Activated CD4-positive, alpha-beta T cell treated with anti-CD3 and anti-CD28 coated beads for 48 hours (primary cell): ENCODE measurements at places on chromosomes 4 and X.

GRCh38 chrX:134745636-134746409 is 87.6 kb upstream of the PLAC1 start:
- DNase-seq = no peak

DNA sequence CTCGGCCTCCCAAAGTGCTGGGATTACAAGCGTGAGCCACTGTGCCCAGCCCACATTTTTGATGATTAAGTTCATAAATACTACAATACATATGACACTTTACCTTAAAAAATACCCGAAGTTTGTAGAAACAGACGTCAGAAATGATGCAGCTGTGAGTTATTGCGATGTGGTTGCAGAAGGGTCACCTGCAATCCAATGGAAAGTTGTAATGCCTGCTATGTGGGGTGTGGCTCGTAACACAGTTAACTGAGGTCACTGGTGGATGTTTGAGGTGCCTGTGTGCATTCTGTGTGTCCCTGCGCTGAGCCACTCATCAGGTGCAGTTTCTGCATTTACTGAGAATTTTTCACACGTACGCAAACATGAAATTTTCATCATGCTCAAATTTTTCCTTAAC is 64.1 kb downstream of the ANXA5 start:
- no peak for DNase-seq

DNA sequence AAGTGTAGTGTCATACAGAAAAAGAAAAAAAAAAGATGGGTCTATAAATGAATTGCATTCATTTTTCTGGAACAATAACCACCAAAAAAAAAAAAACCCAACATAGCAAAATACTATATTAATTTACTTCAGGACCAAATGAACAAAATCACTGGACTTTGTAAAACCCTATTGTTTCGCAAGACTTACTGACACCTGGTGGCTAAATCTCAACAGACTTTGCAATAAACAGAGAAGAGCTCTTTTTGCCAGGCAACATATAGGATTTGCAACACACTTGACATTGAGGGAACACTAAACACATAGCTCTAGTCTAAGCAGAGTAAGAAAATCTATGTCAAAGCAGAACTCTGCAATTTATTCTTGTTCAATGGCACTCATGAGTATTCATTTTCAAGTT is 990.2 kb downstream of the STPG2 start:
- DNase-seq = no peak

DNA sequence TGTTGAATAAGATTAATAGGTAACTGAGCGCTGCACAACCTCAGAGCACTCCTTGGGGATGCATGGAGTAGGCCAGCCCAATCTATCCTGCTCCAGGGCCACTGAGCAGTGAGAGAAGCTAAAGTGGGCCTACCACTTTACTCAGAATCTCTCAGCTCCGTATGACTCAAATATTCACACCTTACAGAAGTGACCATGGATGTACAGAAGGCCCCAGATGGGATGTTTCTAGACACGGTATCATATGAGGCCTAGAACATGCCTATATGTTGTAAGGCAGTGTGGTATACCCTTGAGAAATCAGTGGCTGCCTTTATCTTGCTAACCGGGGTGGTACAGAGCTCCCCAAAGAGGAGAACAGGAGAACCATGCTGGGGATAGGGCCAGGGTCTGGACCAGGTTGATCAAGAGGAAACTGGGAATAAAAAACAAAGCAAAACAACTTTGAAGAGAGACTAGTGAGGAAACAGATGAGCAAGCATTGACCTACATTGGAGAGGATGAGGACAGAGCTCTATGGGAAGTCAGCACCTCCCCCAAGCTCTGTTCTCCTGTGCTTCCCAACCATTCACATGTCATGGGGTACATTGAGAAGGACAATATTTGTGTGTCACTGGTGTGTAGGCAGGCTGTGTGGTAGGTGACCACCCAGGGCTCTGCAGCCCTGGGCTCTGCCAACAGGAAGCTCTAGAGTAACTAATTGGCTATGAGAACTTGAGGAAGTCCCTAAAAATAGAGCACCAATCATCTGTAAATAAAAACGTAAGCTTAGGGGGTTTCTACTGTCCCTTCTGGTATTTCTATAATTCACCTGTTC is 31.4 kb downstream of the HOPX start:
- DNase-seq = no peak

GRCh38 chr4:1579001-1579900 is 104.9 kb downstream of the FAM53A start:
- peak; percentile 84 for DNase-seq

DNA sequence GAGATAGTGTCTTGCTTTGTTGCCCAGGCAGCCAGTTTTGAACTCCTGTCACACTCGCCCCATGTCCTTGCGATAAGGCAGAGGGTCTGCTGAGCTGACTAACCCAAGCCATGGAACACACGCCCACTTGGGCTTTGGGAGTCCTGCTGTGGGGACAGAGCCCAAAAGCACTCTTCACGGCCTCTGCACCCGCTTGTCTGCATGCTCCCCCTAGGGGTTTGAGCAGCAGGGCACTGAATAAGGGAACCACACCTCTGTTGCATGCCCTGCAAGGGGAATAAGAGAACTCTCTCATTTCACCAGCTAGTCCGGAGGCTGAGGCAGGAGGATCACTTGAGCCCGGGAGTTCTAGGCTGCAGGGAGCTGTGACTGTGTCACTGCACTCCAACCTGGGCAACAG is 166.0 kb downstream of the STAG2 start:
- DNase-seq = no peak

GRCh38 chr4:89257376-89257775 is 50.2 kb downstream of the GPRIN3 start:
- DNase-seq = no peak

DNA sequence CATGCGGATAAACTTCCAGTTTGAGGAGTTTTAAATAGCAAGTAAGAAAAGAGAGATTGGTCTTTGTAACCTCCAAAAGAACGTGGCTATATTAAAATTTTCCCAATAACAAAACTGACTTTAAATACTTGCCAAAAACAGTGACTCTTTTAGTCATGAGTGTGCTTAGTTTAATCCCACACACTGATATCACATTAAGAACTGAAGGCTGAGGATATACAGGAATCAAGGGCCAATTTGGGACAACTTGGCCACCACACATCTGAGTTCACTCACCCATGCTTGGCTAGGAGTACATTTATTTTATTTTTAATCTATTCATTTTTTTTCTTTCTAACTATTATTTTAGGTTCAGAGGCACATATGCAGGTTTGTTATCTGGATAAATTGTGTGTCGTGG is 110.2 kb downstream of the APBB2 start:
- DNase-seq = no peak

GRCh38 chr4:169823685-169824084 is 65.9 kb upstream of the HPF1 start:
- peak; percentile 25 for DNase-seq

- no peak for DNase-seq
Observed at GRCh38 chr4:6502147-6502546, 29.7 kb upstream of the PPP2R2C start.

- DNase-seq = no peak
Observed at GRCh38 chr4:13289391-13289790, 194.7 kb downstream of the RAB28 start.

- DNase-seq = no peak
Observed at GRCh38 chr4:140115140-140115539, 38.8 kb downstream of the MAML3 start.

DNA sequence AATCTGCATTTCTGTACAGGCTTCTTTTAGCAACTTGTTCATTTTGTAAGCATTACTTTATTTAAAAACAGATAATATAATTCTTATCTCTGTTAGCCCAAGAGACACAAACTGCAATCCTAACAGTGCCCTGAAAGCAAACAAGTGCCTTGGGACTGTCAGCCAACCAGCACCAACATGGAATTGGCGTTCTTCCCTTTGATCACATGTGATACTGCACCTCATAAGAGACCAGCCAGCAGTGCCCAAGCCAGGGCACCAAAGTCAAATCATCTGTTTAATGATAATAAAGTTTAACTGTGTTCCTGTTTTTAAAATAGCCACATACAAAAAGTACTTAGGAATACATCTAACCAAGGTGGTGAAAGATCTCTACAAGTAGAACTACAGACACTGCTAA is 223.2 kb downstream of the PRDM5 start:
- DNase-seq = no peak

DNA sequence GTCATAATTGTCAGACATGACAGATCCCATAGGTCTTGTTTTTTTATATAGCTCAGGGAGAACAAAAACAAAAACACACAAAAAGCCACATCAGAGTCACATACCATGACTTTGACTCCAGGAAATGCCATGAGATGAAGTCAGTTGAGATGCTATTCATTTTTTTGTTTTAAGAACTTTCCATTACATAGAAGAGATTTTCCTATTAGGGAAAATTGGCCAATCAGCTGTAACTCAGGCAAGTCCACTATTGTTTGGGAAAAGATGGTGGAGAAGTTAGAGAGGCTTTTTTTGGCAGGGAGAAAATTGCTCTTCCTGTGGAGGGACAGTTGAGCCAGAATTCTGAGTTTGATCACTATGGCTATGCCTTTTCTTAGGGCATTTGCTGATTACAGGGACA is 72.6 kb downstream of the SMARCA5 start:
- no peak for DNase-seq

- DNase-seq = no peak
Observed at GRCh38 chr4:37588150-37588549, 98.0 kb downstream of the RELL1 start.

DNA sequence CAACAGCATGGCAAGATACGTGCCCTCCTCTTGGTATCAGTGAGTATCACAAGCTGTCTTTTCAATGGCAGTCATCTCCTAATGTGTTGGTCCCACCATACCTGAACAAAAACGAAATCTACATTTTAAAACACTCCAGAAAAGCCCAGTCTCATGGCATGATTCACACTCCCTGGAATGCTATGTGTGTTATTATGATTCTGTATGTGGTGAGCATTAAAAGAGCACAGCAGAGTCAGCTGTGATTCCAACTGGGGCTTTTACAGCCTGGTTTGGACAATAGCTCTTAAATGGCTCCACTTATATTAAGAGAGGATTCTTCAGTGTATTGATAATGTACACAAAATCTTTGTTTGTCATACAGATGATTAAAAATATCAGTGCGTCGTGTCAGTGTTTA is 274.1 kb upstream of the GK2 start:
- DNase-seq = no peak

GRCh38 chr4:15374656-15375055 is 53.2 kb upstream of the C1QTNF7 start:
- no peak for DNase-seq

- no peak for DNase-seq
Observed at GRCh38 chrX:143683486-143683885, 37.1 kb downstream of the SPANXN2 start.

- DNase-seq = no peak
Observed at GRCh38 chrX:69133921-69134542, 31.2 kb downstream of the PJA1 start.

GRCh38 chrX:137482136-137482535 is 83.8 kb upstream of the ZIC3 start:
- DNase-seq = no peak

DNA sequence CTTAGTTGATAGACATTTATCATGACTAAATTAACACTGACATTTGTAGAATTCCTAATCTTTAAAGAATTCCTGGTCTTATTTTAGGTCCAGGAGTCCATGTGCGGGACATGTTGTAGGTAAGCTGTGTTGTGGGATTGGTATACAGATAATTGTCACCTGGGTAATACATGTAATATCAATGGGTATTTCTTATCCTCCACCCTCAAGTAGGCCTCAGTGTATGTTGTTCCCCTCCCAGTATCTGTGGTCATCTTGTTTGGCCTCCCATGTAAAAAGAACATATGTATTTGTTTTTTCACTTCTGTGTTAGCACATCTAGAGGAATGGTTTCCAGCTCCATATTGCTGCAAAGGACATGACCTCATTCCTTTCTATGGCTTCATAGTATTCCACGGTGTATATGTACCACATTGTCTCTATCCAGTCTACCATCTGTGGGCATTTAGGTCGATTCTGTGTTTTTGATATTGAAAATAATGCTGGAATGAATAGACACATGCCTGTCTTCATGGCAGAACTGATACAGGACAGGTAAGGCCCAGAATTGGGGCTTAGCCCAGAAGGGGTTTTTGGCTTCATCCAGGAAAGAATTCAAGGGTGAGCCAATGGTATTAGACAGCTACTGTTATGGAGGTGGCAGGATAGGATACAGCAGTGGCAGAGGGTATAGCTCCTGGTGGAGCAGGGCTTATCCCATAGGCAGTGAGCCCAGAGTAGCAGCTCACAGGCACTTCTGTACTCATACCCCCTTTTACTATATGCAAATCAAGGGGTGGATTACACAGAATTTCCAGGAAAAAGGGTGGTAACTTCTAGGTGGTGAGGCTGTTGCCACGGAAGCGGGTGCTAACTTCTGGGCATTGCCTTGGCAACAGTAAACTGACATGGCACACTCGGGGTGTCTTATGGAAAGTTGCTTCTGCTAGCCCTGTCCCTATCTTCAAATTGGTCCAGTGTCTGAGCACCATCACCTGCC is 66.1 kb upstream of the WDR1 start:
- DNase-seq = peak; percentile 21

DNA sequence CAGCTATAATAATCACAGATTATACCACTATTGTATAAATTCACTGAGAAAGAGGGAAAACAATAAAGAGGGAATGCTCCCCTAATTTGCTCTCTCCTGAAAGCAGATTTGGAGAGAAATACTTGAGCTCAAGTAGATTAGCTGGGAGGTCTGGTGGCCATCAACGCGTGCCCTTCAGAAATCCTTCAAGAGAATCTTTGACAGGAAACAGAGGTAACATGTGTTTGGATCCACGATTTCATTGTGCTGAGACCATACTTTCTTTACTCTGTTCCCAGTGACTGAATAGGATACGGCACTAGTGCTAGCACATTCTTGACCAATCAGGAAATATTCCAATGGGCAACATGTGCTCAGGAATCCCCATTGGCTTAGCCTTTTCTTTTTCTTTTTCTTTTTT is 1395.3 kb downstream of the RAPGEF2 start:
- no peak for DNase-seq

DNA sequence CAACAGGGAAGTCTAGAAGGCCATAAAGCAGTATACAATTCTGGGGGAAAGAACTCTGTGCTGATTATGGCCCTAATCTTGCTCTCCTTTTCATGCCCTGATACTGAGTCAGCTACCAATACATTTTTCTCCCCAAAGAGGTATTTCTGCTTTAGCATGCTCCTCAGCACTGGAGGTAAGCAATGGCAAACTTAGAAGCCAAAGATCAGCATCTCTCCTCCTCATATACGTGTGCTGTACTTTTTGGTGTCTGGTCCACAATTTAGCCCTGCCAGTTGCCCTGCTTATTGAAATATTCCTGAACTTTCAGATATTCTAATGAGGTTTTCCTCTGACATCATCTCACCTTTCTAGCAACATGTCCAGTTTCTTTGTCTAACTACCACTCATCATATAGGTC is 226.2 kb downstream of the FSTL5 start:
- DNase-seq = no peak

DNA sequence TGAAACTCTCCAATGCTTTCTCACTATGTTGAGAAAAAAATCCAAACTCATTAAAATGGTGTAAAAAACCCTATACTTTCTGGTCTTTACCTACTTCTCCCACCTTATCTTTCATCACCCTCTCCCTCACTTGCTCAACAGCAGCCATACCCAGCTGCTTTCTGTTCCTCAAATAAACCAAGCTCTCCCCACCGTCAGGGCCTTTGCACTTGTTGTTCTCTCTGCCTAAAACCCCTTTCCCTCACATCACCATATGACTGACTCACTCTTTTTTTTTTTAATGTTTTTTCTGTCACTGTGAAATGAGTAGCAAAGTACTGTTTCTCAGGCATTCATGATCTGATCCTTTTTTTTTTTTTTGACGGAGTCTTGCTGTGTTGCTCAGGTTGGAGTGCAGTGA is 122.3 kb upstream of the TMEM164 start:
- DNase-seq = no peak

- peak; percentile 55 for DNase-seq
Observed at GRCh38 chr4:38664706-38665401, 855 bp downstream of the KLF3 start.
